ENCODE measurements at places on chromosomes 4 and X.

- no peak for DNase-seq
These were observed 773 bp downstream of the SNCA start for GRCh38 chr4:89836031-89836745.

GRCh38 chr4:55721651-55722050, 85.6 kb upstream of the NMU start:
- DNase-seq = no peak

DNA sequence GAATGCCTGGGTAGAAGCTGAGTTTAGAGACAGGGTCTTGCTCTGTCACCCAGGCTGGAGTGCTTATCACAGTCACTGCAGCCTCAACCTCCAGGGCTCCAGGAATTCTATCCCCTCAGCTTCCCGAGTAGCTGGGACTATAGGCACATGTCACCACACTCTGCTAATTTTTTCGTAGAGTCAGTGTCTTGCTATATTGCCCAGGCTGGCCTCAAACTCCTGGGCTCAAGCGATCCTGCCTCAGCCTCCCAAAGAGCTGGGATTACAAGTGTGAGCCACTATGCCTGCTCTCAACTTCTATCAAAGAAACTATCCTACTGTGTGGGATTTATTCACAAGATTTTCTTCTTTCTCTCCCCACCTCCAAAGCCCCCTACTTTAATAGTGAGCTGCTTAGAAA, 15.7 kb downstream of the MAPK10 start:
- DNase-seq = no peak

DNA sequence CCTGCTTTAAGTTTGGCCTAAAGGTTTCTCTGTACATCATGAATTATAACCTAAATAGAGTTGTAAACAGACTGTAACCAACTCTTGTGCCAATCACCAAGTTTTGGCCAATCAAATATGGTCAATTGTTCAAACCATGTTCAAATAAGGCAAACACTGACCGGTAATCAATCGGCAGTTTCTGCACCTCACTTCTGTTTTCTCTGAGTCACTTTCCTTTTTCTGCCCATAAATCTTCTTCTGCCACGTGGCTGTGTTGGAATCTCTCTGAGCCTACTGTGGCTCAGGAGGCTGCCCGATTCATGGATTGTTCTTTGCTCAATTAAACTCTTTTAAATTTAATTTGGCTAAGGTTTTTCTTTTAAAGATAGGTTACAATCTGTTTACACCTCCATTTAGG, 16.5 kb upstream of the ENPP6 start:
- DNase-seq = no peak

GRCh38 chr4:26242451-26242850, 78.4 kb upstream of the RBPJ start:
- no peak for DNase-seq

GRCh38 chr4:35525192-35525978, 718.9 kb downstream of the ARAP2 start:
- DNase-seq = no peak

DNA sequence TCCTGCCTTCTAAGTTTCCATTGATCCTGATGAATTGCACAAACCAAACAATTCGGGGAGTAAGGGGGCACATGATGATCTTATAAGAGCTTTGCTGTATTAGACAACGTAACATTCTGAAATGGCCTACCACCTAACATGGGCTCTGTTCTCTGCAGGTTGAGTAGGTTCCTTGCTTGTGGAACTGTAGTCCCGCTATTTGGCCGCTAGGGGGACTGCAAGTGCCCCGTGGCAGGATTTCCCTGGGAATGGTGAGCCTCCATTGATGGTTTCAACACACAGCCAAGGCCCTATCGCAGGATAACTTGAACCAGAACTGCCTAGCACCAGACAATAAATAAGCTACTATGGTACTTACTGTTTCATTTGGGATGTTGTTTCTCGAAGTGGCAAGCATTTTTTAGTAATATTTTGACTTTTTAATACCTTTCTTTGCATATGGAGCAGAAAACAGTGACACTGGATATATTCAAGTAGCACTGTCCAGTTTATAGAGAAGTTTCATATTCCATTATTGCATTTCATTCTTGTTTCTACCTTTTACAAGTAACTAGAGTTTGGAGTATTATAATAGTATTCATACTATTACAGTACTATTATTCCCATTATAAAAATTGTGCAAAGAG, 11.9 kb downstream of the AR start:
- no peak for DNase-seq

GRCh38 chr4:183747380-183747779, 88.3 kb downstream of the TRAPPC11 start:
- DNase-seq = no peak

- DNase-seq = no peak
These were observed 767.2 kb upstream of the ADGRL3 start for GRCh38 chr4:60432911-60433310.

DNA sequence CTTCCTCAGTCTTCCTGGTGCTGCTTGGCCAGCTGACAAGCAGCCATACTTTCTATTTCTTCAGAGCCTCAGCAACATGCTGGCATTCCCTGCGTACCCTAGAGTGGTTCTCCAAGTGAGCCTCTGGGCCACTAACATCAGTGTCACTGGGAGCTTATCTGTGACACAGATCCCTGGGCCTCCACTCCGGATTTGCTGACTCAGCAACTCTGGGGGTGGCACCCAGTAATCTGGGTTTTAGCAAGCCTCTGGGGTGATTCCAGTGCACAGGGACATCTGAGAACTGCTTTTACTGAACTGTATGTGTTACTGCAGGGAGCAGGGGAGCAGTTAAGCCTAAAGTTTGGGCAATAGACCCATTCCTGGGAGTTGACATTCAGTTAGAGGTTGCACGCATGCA, 28.2 kb upstream of the HMGB3 start:
- no peak for DNase-seq

DNA sequence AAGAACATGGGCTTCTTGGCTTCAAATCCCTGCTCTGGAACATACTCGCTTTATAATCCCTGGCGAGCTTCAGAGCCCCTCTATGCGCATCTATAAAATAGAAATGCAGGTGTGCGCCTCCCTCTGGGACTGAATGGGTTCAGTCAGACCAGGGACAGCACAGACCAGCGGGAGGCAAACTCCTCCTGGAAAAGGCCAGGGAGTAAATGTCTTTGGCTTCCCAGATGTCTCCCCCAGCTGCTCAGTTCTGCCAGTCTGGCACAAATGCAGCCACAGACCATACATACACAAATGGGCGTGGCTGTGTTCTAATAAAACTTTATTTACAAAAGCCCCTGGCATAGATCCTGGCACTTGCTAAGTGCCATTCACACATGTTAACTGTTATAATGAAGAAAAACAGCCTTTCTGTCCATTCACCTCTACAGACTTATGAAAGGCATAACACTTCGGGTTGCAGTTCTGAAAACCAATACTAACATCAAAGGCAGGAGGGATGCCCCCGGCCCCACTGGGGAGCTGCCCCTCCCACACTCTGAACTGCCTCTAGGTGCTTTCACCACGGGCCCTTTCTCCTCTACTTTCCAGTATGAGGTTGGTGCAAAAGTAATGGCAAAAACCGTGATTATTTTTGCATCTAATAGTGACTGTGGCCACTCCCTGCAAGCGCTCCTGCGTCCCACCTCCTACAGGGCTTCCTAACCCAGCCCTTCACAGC, 4.6 kb downstream of the JAKMIP1 start:
- DNase-seq = peak; percentile 38

DNA sequence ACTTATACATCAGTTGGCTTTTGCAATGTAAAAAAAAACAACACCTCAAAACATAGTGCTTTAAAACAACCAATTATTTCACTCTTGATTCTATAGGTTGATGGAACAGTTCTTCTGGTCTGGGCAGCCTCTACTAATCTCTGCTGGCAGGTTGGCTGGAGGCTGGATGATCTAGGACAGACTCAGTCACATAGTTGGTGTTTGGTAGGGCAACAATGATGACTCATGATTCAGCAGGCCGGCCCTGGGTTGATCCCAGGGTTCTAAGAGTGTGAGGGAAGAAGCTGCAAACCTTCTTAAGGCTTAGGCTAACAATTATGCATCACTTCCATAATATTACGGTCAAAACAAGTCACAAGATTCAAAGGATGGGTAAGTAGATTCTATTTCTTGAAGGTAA, 558.2 kb downstream of the ZNF674 start:
- no peak for DNase-seq

DNA sequence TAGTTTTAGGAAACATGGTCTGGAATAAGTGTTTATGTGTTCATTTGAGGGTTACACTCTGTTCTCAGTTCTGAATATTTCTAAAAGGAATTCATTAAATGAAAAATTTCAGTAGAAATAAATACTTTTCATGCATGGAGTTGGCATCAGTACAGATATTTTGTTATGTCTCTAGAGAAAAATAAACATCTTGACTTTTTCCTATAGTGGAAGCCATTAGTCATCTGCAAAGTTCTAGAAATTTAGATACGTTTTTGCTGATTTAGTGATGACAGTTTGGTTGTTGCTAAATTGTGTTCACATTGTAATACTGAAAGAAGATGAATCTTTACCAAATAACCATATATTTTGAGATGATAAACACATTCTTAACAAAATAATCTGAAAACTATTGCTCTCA, 268.2 kb upstream of the TEX13A start:
- no peak for DNase-seq

DNA sequence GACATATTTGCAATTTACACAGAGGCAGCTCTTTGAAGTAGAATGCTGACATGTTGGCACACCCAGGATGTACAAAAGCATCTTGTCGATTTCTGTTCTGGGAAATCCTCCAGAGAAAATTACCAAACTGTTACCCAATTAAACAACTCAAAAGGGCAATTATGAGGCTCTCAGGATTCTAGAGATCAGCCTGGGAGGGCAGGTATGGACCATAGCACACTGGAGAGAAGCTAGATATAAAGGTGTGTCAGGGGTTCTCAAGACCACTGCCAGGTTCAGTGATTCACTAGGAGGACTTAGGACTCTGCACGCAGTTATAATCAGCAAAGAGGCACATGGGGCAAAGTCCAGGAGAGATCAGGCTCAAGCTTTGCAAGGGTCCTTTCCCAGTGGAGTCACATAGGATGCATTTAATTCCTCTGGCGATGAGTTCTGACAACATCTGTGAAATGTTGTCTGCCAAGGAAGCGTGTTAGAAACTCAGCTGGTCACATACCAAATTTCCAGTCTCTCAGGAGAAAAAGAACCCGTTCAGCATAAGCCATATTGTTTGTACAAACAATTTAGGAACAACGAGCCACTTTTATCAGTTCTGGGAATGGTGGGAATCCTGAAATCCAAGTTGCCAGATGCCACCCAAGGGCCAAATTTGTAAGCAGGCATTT, 100.8 kb downstream of the SYTL5 start:
- no peak for DNase-seq

GRCh38 chr4:174080361-174080760, 203.1 kb downstream of the FBXO8 start:
- DNase-seq = no peak

DNA sequence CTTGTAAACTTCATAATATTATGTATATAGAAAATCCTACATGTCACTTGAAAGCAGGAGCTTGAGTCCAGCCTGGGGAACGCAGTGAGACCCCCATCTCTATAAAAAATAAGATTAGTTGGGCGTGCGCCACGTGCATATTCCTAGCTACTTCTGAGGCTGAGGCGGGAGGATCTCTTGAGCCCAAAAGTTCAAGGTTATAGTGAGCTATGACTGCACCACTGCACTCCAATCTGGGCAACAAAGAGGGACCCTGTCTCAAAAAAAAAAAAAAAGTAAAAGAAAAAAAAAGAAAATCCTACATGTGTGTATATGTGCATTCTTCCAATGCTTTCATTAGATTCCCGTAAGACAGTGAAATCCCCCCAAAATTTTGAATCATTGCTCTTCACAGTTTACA, 1.7 kb downstream of the SEC31A start:
- no peak for DNase-seq

DNA sequence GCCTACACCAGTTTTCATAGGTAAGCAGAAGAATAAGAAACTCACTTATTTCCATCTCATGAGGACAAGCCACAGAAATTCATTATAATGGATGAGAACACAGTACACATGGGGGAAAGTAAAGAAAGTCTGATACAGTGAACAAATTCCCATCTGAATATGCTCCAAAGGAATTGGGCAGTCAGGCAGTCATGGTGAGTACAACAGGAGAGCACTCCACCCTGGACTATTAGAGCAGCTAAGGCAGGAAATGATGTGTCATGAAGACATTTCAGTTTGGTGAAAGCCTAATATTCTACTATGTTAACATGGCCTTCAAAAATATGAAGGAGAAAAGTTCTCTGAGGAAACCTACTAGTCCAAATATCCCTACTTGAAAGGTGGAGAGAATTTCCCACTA, 92.0 kb upstream of the PRDX4 start:
- no peak for DNase-seq

GRCh38 chrX:136423724-136424123, 64.0 kb upstream of the BRS3 start:
- DNase-seq = no peak

GRCh38 chrX:133461231-133461630, 45.9 kb upstream of the GPC4 start:
- no peak for DNase-seq

- DNase-seq = no peak
These were observed 65.9 kb downstream of the ATP10D start for GRCh38 chr4:47550899-47551548.

DNA sequence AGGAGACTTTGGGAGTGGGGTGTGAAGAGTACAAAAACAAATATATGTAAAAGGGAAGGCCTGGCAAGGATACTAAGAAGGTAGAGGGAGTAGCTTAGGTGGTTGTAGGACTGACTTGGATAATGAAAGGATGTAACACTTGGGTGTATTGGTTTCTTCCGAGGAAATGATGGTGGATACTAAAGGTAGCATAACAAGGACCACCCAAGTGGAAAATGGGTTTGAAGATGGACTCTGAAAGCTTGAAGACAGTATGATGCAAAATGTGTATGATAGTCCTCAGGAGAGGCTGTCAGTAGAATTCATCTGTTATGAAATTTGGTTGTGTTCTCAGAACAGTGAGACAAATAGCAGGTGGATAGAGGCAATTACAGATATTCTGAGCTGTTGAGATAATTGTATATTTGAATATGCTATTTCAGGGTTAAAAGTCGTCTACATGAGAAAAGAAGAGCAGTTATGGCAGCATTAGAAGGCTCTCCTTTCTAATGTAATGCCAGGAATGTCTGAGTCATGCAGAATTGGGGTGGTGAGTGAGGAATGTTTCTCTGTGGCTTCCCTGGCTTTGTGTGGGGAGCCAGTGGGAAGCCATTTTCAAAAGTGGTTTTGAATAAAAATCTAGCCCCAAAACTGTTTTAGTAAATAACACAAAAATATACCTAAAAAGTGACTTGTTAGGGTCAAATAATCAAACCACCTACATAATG, 75.6 kb downstream of the FHIP1A start:
- DNase-seq = no peak

DNA sequence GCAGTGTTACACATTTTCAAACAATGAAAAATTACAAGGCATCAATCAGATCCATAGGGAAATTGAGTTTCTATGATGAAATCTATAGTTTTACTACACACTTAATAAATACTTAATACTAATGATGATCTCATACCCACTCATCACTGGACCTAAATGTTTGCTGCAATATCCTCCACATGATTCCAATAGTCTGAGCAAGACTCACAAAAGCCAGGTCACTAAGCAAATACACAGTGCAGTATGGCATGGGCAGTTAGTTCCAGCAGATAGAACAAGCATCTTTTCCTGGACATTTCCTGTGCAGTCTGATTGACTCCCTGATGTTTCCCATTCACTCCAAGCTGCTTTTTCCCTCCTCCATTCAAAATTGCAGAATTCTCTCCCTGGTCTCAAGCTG, 109.0 kb upstream of the ATOH1 start:
- no peak for DNase-seq

- no peak for DNase-seq
These were observed 27.7 kb downstream of the MAEA start for GRCh38 chr4:1317177-1318045.
